ENCODE measurements at places on chromosomes 11 and 22.

- H3K4me1 ChIP-seq: no peaks in the 10 kb centered on the region
- H3K27ac ChIP-seq: no peak overlapping the region
- no peaks in the 10 kb centered on the region for H3K36me3 ChIP-seq
- H3K27me3 ChIP-seq: no peaks in the 10 kb centered on the region
- no peak for DNase-seq
Measured at GRCh38 chr11:109300211-109300610, 121.8 kb upstream of the C11orf87 start.

- DNase-seq: no peak
- no peaks in the 10 kb centered on the region for H3K27me3 ChIP-seq
- H3K36me3 ChIP-seq: peaks cover 69% of the 10 kb centered on the region
- no peak overlapping the region for H3K27ac ChIP-seq
- no peak overlapping the region for H3K4me3 ChIP-seq
- H3K4me1 ChIP-seq: peaks cover 8% of the 10 kb centered on the region
Measured at GRCh38 chr22:45693835-45694234, 22.2 kb downstream of the ATXN10 start.

DNA sequence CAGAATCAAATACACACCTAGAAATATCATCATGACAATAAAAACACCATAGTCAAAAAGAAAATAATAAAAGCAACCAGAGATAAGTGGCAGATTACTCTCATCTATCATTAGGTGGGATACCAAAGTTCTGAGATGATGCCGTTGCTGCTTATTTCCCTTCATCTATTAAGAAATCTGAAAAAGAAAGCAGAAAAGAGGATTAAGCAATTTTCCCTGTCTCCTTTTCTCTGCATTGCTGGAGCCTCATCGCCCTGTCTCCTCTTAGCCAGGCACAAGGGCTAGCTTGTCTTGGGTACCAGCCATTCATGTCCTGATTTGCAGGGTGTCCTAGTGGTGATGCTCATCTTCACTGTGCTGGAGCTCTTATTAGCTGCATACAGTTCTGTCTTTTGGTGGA is 3.9 kb upstream of the MS4A14 start:
- no peak overlapping the region for H3K27ac ChIP-seq
- no peak for DNase-seq
- no peaks in the 10 kb centered on the region for H3K4me1 ChIP-seq
- no peaks in the 10 kb centered on the region for H3K27me3 ChIP-seq
- H3K4me3 ChIP-seq: no peak overlapping the region

- H3K36me3 ChIP-seq: no peaks in the 10 kb centered on the region
- no peak overlapping the region for H3K4me3 ChIP-seq
- DNase-seq: no peak
Measured at GRCh38 chr11:88809126-88809525, 256.7 kb downstream of the GRM5 start.

GRCh38 chr22:49685686-49686085 is 142.0 kb downstream of the BRD1 start:
- no peaks in the 10 kb centered on the region for H3K27me3 ChIP-seq
- no peak overlapping the region for H3K27ac ChIP-seq
- H3K36me3 ChIP-seq: no peaks in the 10 kb centered on the region
- DNase-seq: no peak
- H3K4me1 ChIP-seq: peaks cover 2% of the 10 kb centered on the region
- no peak overlapping the region for H3K4me3 ChIP-seq

DNA sequence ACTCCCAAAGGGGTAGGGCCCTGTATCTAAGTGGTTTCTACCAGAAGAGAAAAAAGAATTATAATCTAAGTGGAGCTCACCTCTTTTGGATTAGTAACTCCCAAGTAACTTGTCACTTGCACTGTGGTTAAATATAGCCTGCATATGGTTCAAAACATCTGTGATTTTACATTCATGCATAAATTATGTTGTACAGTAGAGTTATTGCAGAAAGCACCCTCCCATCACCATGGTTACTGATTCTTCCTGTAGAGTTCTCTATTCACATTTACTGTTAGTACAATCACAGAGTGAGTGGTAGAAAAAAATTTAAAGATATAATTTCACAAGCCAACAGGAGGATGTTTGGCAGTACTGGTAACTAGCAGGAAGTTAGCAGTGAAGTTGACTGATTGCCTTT is 80.4 kb downstream of the LRRC4C start:
- H3K27ac ChIP-seq: no peak overlapping the region
- H3K36me3 ChIP-seq: no peaks in the 10 kb centered on the region
- DNase-seq: no peak
- no peaks in the 10 kb centered on the region for H3K4me1 ChIP-seq
- no peak overlapping the region for H3K4me3 ChIP-seq
- H3K27me3 ChIP-seq: no peaks in the 10 kb centered on the region

DNA sequence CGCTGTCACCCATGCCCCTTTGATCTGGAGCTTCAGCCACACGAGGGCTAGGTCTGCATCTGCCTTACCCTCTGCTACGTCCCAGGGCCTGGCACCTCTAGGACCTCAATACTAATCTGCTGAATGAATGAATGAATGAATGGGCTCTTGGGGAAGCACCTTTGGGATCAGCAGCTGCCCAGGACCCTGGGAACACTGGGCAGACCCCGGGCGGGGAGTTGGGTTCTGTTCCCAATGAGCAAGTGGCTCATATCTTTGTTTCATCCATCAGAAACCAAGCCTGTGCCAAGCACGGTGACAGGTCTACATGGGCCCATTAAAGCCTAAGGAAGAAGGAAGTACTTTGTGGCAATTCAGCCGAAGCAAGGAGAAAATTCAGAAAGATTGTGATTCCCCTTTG is 41.5 kb upstream of the SHISAL1 start:
- no peaks in the 10 kb centered on the region for H3K36me3 ChIP-seq
- peaks cover 16% of the 10 kb centered on the region for H3K4me1 ChIP-seq
- H3K4me3 ChIP-seq: no peak overlapping the region
- no peak for DNase-seq

- H3K4me1 ChIP-seq: no peaks in the 10 kb centered on the region
- no peak overlapping the region for H3K27ac ChIP-seq
- DNase-seq: no peak
Measured at GRCh38 chr11:17600316-17601255, 53.5 kb downstream of the OTOG start.

GRCh38 chr11:67277231-67277961 is 11.1 kb downstream of the GRK2 start:
- H3K27me3 ChIP-seq: no peaks in the 10 kb centered on the region
- H3K36me3 ChIP-seq: peaks cover 33% of the 10 kb centered on the region
- peaks cover 28% of the 10 kb centered on the region for H3K4me1 ChIP-seq
- peak overlapping the region; percentile 77 for H3K4me3 ChIP-seq

- peaks cover 3% of the 10 kb centered on the region for H3K4me1 ChIP-seq
- H3K27me3 ChIP-seq: no peaks in the 10 kb centered on the region
- peak; percentile 71 for DNase-seq
- H3K27ac ChIP-seq: peak overlapping the region; percentile 99
- peak overlapping the region; percentile 78 for H3K4me3 ChIP-seq
- H3K36me3 ChIP-seq: peaks cover 47% of the 10 kb centered on the region
Measured at GRCh38 chr11:61362542-61362875, 335 bp downstream of the TMEM138 start.

DNA sequence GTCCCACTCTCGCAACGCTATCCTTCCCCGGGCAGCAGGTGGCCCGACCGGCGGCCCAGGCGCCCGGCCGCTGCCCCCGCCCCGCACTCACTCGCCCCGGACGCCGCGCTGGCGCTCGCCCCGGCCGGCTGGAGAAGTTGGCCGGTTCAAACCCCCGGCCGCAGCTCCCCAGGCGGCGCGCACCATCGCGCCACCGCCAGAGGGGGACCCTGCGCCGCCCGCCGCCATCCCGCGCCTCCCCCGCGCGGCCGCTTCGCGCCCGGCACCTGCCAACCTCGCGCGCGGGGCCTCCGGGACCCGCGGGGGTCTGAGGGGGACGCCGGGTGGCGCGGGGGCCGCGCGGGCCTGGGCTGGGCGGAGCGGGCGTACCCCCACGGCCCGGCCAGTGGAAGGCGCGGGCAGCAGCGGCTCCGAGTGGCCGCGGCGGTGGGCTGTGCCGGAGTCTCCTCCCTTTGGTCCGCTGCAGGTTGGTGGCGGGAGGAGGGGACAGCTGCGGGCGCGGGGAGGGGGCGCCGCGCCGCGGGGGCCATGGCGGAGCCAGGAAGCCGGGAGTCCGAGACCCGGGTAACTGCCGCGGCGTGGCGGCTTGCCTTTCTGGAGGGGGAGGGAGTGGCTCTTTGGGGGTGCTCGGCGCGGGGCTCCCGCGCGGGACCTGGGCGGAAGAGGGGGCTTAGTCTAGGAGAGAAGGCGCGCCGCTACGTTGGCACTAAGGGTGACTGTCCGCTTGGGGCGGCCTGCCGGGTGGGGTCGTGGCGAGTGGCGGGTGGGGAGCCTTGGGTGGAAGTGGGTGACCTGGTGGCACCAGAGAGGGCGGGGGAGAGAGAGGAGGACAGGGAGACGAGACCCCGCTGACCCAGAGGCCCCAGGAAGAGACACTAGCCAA is at the start of the genes MPST and TST:
Gene MPST (plus strand): TSS at position 434 of the 883 bp plus-strand sequence. CDS start 95 bp downstream, at position 529.
Gene TST (minus strand): TSS at position 139 of the 883 bp plus-strand sequence. CDS start 715 bp downstream, outside the sequence.
- no peaks in the 10 kb centered on the region for H3K27me3 ChIP-seq
- peak within 1 kb of the TSS; percentile 87 for H3K4me3 ChIP-seq
- H3K27ac ChIP-seq: peak within 1 kb of the TSS; percentile 54
- H3K36me3 ChIP-seq: peaks cover 18% of the 10 kb centered on the region
- peak; percentile 72 for DNase-seq

DNA sequence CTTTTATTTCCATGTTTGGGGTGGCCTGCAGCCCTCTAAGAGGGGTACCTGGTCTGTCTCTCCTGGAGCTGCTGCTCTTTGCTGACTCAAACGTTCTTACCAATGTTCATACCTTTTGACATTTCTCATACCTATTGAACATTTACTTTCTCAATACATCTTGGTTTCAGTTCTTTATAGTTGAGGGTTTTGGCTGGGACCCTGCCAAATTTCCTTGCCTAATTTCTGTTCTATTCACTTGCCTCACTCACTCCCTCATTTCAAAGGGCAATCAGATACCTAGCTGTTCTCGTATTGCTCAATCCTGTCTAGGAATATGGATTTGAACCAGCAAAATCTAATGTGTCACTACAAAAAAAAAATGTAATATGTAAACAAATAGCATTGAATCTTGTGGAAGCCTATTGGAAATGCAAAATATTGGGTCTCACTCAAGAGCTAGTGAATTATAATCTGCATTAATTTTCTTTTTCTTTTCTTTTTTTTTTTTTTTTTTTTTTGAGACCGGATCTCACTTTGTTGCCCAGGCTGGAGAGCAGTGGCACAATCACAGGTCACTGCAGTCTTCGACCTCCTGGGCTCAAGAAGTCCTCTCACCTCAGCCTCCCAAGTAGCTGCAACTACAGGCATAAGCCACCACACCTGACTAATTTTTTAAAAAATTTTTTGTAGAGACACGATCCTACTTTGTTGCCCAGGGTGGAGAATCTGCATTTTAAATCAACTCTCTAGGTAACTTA is 7.5 kb downstream of the OR6M1 start:
- H3K27me3 ChIP-seq: no peaks in the 10 kb centered on the region
- no peaks in the 10 kb centered on the region for H3K36me3 ChIP-seq
- no peak for DNase-seq
- H3K27ac ChIP-seq: no peak overlapping the region

DNA sequence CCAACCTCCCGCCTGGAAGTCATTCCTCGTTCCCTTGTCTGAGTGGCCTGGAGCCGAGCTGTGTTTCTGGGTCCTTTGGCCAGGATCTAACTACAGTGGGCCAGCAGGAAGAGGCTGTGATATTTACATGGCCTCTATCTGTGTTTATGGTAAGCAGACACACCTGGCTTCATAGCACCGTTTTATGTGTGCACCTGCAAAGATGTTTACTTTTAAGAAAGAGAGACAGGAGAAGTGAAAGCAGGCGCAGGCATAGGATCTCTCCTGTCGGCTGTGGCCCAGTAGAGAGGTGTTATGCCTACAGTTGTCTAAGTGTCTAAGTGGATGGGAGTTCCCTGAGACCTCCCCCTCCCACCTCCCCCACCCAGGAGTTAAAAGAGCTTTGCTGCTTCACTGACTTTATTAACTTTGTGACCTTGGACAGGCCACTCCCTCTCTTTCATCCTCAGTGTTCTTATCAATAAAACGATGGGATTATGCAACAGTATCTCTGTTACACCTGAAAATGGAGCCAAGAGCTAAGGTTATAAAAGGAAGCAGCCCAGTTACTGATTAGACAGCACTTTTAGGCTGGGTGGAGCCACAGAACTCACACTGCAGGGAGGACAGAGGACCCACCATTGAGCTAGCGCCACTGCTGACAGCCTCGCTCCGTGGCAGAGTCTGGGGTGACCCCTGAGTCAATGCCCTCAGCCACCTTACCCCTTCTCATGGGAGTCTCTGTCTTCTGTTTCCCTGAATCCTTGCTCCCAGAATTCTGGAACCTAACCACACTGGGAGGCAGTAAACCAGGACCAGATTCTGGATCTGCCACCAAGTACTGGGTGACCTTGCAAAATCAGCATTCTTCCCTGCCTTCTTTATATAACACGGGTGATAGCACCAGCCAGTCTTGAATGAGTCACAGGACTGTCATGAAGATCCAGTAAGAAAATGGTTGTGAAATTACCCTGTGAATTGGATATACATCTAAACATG is 22.0 kb downstream of the ST14 start:
- H3K36me3 ChIP-seq: no peaks in the 10 kb centered on the region
- H3K4me1 ChIP-seq: peaks cover 23% of the 10 kb centered on the region
- peak; percentile 66 for DNase-seq
- peaks cover 4% of the 10 kb centered on the region for H3K27me3 ChIP-seq
- H3K27ac ChIP-seq: no peak overlapping the region
- no peak overlapping the region for H3K4me3 ChIP-seq

- peaks cover 25% of the 10 kb centered on the region for H3K36me3 ChIP-seq
- DNase-seq: no peak
- peak overlapping the region; percentile 70 for H3K27ac ChIP-seq
- H3K4me3 ChIP-seq: peak overlapping the region; percentile 93
- no peaks in the 10 kb centered on the region for H3K27me3 ChIP-seq
- H3K4me1 ChIP-seq: peaks cover 9% of the 10 kb centered on the region
Measured at GRCh38 chr22:36387709-36387958, 133 bp downstream of the MYH9 start.

GRCh38 chr11:73234471-73235181 is 16.5 kb downstream of the P2RY2 start:
- no peak overlapping the region for H3K27ac ChIP-seq
- peaks cover 6% of the 10 kb centered on the region for H3K4me1 ChIP-seq
- no peaks in the 10 kb centered on the region for H3K27me3 ChIP-seq
- no peak for DNase-seq

- no peaks in the 10 kb centered on the region for H3K4me1 ChIP-seq
- no peak overlapping the region for H3K4me3 ChIP-seq
- H3K27me3 ChIP-seq: no peaks in the 10 kb centered on the region
- no peaks in the 10 kb centered on the region for H3K36me3 ChIP-seq
Measured at GRCh38 chr11:102832612-102833011, 10.8 kb downstream of the MMP3 start.

- H3K27ac ChIP-seq: no peak overlapping the region
- H3K36me3 ChIP-seq: peaks cover 62% of the 10 kb centered on the region
- no peak for DNase-seq
- no peaks in the 10 kb centered on the region for H3K27me3 ChIP-seq
Measured at GRCh38 chr22:17858033-17858432, 83.8 kb upstream of the BID start.

DNA sequence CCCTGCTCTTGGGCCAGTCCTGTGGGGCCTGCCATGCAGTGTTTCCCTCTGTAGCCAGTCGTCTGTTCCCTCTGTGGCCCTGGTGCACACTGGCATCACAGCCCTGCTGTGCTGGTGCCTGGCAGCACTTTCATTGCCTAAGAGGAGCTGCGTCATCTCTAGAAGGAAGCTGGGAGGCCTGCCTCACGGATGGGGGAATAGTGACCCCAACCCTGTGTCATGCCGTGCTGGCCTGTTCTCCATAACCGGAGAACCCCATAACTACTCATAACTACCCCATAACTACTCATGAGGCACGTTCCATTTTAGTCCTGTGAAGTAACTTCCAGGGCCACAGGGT is 14.0 kb downstream of the RAB36 start:
- H3K4me3 ChIP-seq: no peak overlapping the region
- H3K4me1 ChIP-seq: peaks cover 10% of the 10 kb centered on the region
- H3K27ac ChIP-seq: no peak overlapping the region
- H3K27me3 ChIP-seq: no peaks in the 10 kb centered on the region
- H3K36me3 ChIP-seq: peaks cover 4% of the 10 kb centered on the region

Measured in mesenchymal stem cell (in vitro differentiated cells and primary cell).